Testis (tissue), 5 donors: ENCODE measurements at places on chromosomes 16 and 17. TPM values are rescaled to one million over a fixed set of nuclear protein-coding genes. Genes with fewer than 3 reads are reported as not detected.

DNA sequence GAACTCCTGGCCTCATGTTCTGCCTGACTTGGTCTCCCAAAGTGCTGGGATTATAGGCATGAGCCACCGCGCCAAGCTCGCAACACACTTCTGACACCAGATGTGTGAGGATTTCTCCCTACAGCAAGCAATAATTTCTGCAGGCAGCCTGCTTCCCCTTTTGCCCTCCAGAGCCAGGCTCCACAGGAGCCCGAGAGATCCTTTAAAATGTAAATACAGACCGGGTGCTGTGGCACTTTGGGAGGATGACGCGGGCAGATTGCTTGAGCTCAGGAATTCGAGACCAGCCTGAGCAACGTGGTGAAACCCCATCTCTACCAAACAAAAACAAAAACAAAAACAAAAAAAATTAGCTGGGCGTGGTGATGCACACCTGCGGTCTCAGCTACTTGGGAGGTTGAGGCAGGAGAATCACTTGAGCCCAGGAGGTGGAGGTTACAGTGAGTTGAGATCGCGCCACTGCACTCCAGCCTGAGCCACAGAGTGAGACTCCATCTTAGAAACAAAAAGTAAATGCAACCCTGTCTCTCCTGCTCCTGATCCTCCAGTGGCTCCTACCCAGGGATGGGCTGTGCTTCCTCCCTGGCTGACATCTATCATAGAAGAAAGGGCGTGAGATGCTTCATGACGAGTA lies 14.7 kb downstream of the C16orf96 start:
- DNase-seq, result no peak
- no peaks in the 10 kb centered on the region for H3K27me3 ChIP-seq
- no peaks in the 10 kb centered on the region for H3K4me1 ChIP-seq
- H3K4me3 ChIP-seq, result no peak overlapping the region
- H3K36me3 ChIP-seq, result no peaks in the 10 kb centered on the region

DNA sequence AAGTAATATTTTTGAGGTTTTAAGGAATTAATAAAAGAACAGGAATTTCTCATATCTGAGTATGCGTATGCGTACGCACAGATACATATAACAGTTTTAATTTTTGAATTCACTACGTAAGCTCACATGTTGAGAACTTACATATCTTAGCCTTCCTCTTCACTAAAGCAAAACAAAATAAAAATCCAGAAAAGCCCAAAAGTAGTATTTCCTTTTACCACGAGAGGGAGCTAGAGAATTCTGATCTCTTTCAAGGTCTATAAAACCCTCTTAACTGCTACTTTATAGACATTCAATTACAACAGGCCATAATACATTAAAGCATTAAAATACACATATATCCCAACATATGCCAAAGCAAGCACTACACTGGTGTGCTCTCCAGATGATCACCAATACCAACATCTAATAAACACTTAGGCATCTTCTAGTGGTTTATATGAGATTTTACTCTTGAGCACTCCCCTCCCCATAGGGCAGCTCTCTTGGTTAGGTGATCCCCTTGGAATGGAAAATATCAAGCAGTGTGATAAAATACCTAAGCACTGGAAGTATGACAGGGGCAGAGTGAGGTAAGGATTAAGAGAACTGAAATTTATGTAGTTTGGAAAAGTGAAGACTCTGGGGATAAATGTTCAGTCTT lies 94.0 kb downstream of the SKAP1 start:
- no peaks in the 10 kb centered on the region for H3K4me1 ChIP-seq
- H3K27ac ChIP-seq, result no peak overlapping the region
- H3K4me3 ChIP-seq, result no peak overlapping the region
- no peaks in the 10 kb centered on the region for H3K36me3 ChIP-seq

DNA sequence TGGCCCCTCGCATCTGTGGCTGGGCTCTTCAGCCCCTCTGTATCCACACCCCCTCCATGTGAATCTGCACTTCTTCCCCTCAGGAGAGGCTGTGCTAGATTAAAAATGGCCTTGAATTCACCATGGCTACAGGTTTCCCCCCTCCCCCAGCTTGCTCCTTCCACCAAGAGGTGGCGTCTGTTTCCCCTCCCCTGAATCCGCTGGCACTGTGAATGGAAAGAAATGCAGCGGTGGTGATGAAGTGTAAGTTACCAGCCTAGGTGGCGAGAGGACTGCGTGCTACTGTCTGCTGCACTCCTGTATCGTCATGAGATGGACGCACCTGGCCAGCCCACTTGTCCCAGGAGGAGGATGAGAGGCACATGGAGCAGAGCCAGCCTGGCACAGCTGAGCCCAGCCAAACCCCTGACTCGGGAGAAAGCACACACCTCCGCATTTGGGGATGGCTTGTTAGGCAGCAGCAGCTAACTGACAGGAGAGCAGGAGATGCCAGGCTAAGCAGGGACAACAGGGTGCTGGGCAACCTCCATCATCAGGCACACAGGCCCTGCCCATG lies 26.2 kb downstream of the TNFRSF13B start:
- no peaks in the 10 kb centered on the region for H3K36me3 ChIP-seq
- H3K4me3 ChIP-seq, result no peak overlapping the region
- no peak overlapping the region for H3K27ac ChIP-seq
- no peaks in the 10 kb centered on the region for H3K27me3 ChIP-seq

DNA sequence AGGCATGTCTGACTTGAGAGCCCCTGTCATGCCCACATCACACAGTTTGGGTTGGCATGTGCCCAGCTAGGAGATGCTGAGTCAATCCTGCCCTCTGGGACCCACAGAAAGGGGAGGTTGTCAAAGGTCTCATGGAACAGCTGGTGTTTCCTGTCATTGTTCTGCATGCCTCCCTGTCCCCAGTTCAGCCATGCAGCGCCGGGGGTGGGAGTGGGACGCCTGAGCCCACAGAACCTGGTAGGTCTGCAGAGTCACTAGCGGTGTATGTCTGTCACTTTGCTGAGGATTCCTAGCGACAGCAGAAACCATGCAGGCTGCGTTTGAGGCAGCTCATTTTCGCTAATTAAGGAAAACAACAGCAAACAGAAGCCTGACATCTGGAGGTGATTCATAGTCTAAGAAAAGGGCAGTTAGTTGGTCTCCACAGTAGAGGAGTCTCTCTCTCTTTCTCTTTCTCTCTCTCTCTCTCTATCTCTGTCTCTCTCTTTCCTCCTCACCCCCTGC lies 19.6 kb upstream of the CCL1 start:
- H3K27ac ChIP-seq, result no peak overlapping the region
- DNase-seq, result no peak
- H3K4me3 ChIP-seq, result no peak overlapping the region
- no peaks in the 10 kb centered on the region for H3K4me1 ChIP-seq

GRCh38 chr17:1580979-1581676 lies 18.5 kb upstream of the PITPNA start:
- no peak overlapping the region for H3K4me3 ChIP-seq
- H3K4me1 ChIP-seq, result peaks cover 11% of the 10 kb centered on the region
- no peak overlapping the region for H3K27ac ChIP-seq

GRCh38 chr17:35725802-35726126 lies 5.7 kb upstream of the RASL10B start:
- no peaks in the 10 kb centered on the region for H3K36me3 ChIP-seq
- no peaks in the 10 kb centered on the region for H3K27me3 ChIP-seq
- H3K4me3 ChIP-seq, result no peak overlapping the region
- no peak for DNase-seq
- no peak overlapping the region for H3K27ac ChIP-seq

Gene ZNF750
- total RNA-seq, result 0.50 TPM

Gene CEP95
- 93.5 TPM for total RNA-seq

Gene RAB11FIP4
- 44.3 TPM for total RNA-seq

Gene LYRM1
- total RNA-seq, result 43.0 TPM
